ENCODE measurements at places on chromosomes 3 and 15. TPM values are rescaled to one million over a fixed set of nuclear protein-coding genes. Genes with fewer than 3 reads are reported as not detected.

Gene DISP2
- 0.26 TPM for total RNA-seq

GRCh38 chr15:74400313-74400860, 32.9 kb upstream of the CYP11A1 start:
- DNase-seq, result no peak

Gene DAG1
- 63.7 TPM for total RNA-seq

Gene RASL12
- 4.7 TPM for total RNA-seq

- no peak for DNase-seq
Observed at GRCh38 chr15:101031213-101031612, 112.1 kb downstream of the LRRK1 start.

DNA sequence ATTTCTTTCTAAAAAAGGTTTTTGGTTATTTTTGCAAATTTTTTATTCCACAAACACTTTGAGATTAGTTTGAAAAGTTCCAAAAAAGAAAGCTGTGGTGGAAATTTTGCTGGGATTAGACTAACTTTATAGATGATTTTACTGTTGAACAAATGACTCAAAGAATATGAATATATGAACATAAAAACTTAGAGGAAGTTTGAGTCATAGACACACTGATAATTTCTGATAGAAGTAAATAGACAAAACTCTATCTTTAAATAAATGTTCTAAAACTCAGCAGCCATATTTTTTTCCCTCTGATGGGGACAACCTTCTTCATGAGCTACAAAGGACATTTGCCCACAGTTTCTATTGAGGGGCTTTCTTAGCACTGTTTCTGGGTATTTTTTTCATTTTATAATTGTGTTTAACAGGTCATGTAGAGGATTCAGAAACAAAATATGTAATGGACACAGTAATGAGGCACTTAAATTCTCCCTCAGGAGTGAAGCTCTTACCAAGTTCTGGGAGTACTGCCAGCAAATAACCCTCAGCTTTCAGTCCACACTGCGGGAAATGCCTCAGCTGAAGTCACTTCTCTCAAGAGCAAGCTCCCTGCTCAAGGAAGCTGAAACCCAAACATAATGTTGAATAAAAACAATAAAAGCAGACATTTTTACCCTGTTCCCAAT, 157.6 kb downstream of the NFKBIZ start:
- DNase-seq, result no peak
